Right renal cortex interstitium (tissue), 3 donors: ENCODE measurements at places on chromosomes 4 and X. TPM values are rescaled to one million over a fixed set of nuclear protein-coding genes. Genes with fewer than 3 reads are reported as not detected.

The CT47B1 gene
- polyA plus RNA-seq: not detected

The GAGE13 gene
- polyA plus RNA-seq: not detected

The ADGRA3 gene
- polyA plus RNA-seq: 60.7 TPM

The ODAPH gene
- not detected for polyA plus RNA-seq

The SPANXC gene
- polyA plus RNA-seq: not detected

DNA sequence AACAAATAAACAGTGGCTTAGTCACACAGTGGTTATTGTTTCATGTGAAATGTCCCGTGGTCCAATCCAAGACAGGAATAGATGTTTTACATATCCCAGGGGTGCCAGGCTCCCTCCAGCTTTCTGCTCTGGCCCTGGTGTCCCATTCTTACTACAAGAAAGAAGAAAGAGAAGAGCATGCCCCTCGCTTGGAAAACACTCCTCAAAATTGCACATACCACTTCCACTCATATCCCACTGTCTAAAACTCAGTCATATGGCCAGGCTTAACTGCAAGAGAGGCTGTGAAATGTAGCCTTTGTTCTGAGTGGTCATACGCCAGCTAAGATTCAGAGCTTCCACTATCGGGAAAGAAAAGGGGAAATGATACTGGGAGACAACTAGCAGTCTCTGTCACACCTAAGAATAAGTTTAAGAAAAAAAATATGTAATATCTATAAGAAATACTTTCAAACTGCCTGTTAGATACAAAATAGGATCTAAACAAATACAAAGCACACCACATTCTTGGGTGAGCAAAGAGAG, 306.8 kb upstream of the FAM241A start:
- no peak for DNase-seq

GRCh38 chr4:174764105-174764729, 64.8 kb downstream of the GLRA3 start:
- no peak for DNase-seq

DNA sequence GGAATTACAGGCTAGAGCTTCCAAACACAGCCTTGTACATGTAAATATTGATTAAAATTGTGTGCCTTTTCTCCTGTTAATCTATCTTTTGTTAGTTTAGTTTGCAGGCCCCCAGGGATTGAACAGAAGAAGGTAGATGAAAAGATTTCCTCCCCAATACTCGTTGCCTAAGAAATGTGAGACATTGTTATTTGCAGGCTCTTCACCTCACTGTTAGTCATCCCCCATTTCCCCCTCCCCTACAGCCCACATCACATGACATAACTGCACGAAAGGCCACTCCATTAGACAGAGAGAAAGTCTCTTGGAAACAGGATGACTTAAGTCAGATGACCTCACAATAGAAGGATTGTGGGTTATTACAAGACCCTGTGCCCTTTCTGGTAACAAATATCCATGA, 13.3 kb upstream of the MID1 start:
- DNase-seq: no peak

- no peak for DNase-seq
Measured at GRCh38 chrX:119150163-119151050, 22.8 kb upstream of the KIAA1210 start.

- DNase-seq: no peak
Measured at GRCh38 chr4:25792200-25792791, 70.5 kb downstream of the SEL1L3 start.

DNA sequence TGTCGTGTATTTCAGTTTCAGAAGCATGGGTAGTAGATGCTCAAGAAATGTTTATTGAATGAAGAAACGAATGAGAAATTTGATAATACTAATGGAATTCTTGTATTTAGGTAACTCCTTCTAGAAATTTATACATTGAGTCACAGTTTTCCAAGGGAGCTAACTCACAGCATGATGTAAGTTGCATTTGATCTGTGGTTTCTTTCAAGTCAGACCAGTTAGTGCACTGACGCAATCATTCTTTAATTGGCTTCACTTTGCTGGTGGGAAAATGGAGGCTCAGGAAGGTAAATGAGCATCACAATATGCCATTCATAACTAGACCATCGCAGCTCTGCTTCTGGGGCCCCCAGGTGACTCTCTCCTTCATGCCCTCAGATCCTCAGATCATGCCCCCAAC, 17.3 kb upstream of the CWH43 start:
- no peak for DNase-seq

- no peak for DNase-seq
Measured at GRCh38 chr4:19993242-19993641, 258.5 kb upstream of the SLIT2 start.

DNA sequence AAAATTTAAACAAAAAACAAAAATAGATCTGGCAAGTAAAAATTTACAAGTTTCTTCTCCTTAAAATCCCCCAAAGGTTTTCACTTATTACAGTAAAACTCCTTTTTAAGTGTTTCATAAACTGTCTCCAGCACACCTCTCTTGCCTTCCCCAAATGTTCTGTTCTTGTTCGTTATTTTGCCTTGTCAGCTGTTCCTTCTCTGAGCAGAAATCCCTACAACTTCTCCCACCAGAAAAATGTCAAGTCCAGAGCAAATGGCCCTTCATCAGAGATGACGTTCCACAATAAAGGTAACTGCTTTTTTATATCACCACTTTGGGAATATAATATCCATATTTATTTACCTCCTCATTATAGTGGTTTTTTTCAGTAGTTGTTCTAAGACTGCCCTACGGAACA, 432.1 kb downstream of the ADAM29 start:
- DNase-seq: no peak

GRCh38 chr4:33200377-33200776, 2480.2 kb downstream of the PCDH7 start:
- no peak for DNase-seq

- DNase-seq: no peak
Measured at GRCh38 chrX:121365572-121366161, 318.3 kb downstream of the GLUD2 start.

DNA sequence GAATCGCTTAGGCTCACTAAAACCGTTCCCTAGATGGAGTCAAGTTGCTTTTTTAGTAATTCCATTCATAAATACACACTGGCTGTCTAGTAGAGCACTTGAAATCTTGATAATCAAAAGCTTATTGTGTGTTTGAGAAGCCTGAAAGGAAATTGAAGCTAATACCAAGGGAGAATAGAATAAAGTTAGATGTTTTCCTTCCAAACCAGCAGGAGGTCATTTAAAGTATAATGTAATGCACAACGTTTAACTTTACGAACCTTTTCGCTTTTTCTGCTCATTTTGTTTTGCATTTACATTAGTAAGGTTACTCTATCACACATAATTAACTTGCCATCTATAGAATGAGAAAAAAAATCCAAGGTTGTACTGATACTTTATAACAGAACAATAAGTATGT, 440.9 kb downstream of the NKX6-1 start:
- no peak for DNase-seq

GRCh38 chr4:99857307-99857706, 36.9 kb downstream of the LAMTOR3 start:
- no peak for DNase-seq

DNA sequence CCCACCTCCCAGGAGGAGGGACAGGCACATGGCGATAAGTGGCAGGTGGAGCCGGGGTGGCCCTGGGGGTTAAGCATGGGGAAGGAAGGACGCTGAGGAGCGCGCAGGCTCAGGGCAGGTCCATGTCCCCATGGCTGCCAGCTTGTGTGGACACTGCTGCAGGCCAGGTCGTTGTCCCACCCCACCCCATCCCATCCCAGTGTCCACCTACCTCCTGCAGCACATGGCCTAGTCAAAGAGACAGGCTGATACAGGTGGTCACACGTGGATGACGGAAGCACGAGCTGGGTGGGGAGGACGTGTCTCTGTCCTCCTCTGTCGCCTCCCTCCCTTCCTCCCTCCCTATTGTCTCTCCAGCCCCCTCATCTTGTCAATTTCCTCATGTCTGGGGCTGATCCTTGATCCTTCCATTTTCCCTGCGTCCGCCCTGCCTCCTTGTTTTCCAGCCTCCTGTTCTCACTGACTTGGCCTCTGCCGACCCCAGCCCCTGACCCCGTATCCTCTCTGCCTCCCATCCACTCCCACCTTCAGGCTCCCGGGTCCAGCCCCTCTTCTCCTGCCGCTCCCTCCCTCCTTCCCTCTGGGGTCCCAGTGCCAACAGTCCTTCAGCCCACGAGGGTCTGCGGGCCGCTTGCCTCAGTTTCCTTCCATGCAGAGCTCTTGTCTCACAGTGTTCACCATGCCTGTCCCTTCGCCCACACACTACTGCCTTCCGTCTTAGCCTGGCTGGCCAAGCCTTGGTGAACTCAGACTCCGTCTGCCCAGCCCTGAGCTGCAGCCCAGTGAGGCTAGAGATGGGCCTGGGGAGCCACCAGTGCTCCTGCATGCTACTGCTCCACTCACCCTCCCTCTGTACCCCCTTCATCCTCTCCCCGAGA, 15.5 kb upstream of the ADD1 start:
- DNase-seq: no peak

- DNase-seq: no peak
Measured at GRCh38 chr4:3404546-3404945, 37.2 kb upstream of the HGFAC start.

DNA sequence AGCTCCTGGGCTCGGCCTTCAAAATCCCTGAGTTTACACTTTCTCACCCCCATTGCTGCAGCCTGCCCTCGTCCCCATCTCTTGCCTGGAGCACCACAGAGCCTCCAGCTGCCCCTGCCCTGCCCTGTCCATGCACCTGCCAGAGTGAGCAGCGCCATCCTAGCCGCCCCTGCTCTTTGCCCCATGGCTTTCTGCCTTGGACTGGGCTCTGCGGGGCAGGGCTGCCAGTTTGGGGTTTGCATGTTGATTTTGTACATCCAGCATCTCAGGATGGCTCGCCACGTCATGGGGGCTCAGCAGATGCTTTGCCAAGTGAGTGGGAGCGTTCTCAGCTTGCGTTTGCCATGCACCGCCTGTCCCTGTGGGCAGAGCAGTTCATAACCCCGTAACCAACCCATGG, 67.1 kb upstream of the HGFAC start:
- no peak for DNase-seq

- no peak for DNase-seq
Measured at GRCh38 chr4:109836985-109837384, 9.2 kb downstream of the RRH start.

GRCh38 chrX:8728932-8729535, 2.9 kb downstream of the ANOS1 start:
- DNase-seq: no peak

DNA sequence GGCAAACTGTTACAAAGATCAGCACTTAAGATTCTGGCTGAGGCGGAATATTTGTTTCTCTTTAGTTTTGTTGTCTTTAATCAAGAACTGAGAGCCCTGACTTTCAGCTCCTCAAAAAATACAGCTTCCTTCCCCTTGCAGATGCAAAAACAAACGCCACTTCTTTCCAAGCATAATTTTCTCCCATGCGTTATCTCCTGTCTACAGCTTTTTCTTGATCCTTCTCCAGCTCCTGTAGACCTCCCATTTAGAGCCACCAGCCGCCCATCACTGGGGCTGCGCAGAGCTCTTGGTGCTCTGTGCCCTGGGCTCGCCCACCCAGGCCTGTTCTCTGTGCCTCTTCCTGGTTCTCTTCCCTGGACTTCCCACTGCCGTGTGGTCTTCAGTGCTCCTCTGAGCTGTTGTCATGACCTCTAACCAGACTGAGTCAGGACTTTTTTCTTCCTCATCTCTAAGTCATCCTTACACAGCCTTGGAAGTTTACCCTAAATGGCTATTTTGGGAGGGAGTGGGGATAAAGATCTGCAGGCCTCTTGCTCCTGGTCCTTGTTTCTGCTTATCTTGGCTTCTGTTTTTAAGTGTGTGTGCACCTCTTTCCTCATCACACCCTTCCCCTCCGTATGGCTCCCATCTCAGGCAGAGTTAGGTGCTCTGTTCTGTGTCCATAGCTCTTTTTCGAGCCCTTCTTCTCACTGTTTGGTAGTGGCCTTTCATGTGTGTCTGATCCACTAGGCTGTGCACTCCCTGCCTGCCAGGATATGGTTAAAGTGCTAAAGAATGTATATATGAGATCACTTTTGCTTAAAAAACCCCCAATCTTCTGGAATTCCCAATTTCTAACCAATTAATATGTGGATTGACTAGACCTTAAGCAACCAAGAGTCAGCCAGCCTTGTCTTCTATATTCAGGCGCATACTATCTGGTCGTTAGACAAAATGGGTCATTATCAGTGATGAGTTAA, 122.5 kb downstream of the PTTG2 start:
- no peak for DNase-seq

- no peak for DNase-seq
Measured at GRCh38 chrX:114787061-114787460, 203.2 kb downstream of the HTR2C start.

GRCh38 chrX:148361641-148362040, 138.8 kb upstream of the AFF2 start:
- no peak for DNase-seq

GRCh38 chrX:138986235-138986634, 274.7 kb upstream of the FGF13 start:
- DNase-seq: no peak

DNA sequence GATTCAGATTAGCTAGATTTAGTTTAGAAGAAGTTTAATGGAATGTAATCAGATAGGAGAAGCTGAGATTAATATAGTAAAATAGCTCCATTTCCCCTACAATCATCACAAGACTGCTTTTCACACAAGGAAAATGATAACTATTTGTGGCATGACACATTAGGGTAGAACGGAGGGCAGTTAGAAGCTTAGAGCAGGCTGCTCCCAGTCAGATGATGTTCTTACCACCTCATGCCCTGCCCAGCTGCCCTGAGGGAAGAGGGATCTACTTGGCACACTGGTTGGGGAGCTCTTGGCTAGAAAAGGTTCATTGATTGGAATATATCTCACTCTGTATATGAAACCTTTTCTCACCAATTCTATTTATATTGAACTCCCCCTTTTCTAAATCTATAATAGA, 180.7 kb upstream of the IL15 start:
- DNase-seq: no peak

DNA sequence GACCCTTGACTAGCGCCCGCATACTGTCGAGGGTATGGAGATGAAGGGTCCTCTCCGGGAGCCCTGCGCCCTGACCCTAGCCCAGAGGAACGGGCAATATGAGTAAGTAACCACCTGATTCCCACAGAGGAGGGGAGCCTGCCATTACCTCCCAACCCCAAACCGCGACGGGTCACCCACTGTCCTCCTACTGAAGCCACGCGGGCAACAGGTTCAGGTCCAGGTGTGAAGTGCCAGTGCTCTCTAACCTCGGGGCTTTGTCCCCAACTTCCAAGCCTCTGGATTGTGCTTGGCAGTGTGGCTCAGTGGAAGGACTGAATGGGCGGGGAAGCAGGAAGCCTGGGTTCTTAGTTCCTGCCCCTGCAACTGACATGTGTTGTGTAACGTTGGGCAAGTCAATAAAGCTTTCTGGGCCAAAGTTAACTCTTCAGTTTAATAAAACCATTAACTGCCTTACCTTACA, 694 bp downstream of the OCRL start:
- no peak for DNase-seq

GRCh38 chr4:155617296-155617695, 49.4 kb upstream of the GUCY1A1 start:
- no peak for DNase-seq

GRCh38 chr4:159722918-159723317, 620.0 kb downstream of the RAPGEF2 start:
- no peak for DNase-seq

DNA sequence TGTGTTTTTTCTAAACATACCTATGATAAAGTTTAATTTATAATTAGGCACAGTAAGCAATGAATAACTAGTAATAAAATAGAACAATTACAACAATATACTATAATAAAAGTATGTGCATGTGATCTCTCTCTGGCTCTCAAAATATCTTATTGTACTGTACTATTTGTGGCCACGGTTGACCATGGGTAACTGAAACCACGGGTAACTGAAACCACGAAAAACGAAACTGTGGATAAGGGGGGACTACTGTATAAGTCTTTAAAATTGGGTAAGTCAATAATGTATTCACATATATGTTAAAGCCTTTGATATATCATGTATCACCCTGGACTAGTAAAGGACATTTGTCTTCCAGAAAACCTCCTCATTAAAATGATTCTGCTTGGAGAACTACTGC, 20.0 kb downstream of the TMEM154 start:
- DNase-seq: no peak
